ENCODE measurements at places on chromosomes 4 and X.

DNA sequence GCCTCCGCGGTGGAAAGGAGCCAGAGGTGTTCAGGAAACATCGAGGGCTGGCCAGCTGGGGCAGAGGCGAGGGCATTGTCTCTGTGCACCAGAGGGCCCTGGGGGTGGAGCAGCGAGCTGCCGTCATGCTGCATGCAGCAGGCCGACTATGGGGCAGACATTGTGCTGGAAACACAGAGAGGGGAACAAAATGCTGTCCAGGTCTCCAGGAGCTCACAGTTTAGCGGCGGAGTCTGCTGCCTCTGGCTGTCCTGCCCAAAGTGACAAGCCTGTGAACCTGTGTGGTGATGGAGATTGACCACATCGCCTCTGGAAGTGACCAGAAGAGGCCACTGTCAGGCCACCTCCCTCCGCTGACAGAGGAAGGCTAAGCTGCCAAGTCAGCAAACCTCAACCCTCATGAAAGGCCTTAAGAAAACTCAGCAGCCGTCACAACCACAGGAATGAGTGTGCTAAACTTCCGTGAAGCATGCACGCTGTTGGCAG, 20.1 kb upstream of the SASH3 start:
- DNase-seq = no peak

- no peak for DNase-seq
These were observed 28.4 kb upstream of the FBXW7 start for GRCh38 chr4:152564336-152564735.

DNA sequence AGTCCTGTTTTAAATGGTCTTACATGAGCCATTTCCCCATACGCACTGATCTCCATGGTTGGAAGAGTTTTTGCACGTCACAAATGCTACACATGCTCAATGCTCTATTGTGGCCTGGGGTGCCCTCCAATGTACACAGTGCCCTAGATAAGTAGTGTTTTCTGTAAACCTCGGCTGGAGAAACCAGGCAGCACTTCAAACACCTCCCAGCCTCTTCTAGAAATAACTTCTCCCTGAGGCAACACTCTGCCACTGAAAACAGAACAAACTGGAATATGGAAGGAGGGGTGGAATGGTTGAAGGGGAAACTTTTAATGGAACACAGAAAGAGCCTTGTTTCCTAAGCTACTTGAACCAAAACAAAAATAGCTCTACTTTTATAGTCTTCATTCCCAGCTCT, 123.9 kb upstream of the CBR4 start:
- no peak for DNase-seq

DNA sequence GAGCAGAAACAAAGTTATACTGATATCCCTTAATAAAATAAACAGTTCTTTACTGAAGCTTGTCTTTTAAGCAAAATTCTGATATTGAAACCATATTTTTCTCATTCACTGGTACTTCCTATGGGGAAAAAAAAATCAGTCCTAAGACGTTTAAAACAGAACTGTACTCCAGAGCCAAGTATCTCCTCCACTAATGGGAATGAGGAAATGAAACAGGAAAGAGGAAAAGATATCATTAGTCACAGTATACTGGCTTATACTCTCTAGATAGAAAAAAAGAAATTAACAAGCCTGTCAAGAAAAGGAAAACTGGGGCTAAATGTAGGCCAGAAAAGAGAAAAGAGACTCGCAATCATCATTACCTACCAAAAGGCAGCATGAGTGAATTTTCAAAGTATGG, 252.7 kb downstream of the CENPC start:
- no peak for DNase-seq

- DNase-seq = no peak
These were observed 1.5 kb downstream of the GRID2 start for GRCh38 chr4:92305148-92305877.

- DNase-seq = no peak
These were observed 327.2 kb upstream of the CNKSR2 start for GRCh38 chrX:21047034-21047455.

DNA sequence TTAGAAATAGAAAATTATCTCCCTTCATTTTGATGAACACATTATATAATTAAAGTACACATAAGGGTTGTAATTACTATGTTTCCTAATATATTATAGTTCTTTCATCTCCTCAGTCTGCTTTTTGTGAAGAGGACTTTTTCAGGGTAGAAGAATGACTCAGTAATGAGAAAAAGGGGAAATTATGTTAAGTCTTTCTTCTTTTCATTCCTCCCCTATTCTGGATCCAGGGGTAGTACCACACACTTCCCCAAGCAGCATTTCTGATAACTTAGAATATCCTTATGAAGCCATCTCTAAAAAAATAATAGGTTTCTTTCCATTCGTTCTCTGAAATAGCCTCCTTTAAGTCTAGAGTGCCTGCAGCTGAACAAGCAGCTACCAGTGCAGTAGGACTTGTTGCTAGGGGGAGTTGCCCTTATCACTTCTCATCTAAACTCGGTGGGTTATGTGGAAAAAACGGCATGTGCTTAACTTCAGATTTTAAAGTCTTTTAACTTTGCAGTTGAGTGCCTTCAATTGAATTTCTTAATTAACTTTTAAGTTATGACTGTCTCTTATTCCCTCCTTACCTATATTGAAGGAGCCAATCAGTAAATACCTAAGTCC, 184.8 kb downstream of the ARHGAP24 start:
- no peak for DNase-seq

- no peak for DNase-seq
These were observed 50.3 kb downstream of the FTHL17 start for GRCh38 chrX:31021537-31021936.

DNA sequence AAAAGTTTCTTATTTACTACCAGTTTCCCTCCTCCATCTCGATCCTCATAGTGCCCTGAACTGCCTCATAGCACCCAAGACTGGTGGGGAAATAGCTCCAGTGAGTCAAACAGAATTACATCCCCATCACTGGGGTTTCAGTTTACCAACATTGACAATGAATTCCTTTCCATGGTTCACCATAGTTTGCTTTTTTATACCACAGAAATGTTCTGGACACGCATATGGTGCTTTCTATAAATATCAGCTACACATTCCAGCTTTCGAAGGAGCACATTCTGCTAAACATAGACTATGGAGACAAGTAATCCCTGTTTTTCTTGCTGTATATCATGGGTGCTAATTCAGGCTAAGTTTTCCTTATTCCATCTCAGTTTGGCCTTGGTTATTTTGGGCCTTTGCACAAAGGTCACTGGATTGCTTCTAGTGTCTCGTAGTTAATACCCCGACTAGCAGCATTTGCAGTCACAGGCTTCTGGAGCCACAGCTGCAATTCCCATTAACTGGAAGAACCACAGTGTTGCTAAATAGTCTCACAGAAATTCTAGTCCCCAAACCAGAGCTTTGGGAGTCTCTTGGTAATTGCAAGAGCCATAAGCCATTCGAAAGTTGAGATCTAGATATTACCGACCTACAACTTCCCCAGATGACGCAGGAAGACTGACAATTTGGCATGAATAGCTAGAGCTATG, 53.4 kb upstream of the TRPC3 start:
- no peak for DNase-seq

GRCh38 chr4:75907966-75908365, 5.7 kb upstream of the PPEF2 start:
- no peak for DNase-seq

DNA sequence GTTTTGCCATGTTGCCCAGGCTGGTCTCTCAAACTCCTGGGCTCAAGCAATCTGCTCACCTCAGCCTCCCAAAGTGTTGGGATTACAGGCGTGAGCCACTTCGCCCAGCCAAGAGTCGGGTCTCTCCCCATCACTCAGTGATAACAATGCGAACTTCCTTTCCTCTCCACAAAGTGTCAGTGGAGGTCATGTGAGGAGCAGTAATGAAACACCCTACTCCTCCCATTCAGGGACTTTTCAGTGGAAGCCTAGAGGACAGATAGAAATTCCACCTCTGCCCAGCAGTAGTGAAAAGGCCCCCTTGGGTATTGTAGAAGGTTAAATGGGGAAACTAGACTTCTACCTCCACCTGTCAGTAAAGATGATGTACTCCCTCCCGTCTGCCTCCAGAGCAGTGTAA, 141.9 kb upstream of the STK26 start:
- DNase-seq = no peak

- DNase-seq = no peak
These were observed 2210.5 kb downstream of the PCDH7 start for GRCh38 chr4:32930700-32931099.

- DNase-seq = no peak
These were observed 3.4 kb upstream of the GK start for GRCh38 chrX:30649859-30650258.

DNA sequence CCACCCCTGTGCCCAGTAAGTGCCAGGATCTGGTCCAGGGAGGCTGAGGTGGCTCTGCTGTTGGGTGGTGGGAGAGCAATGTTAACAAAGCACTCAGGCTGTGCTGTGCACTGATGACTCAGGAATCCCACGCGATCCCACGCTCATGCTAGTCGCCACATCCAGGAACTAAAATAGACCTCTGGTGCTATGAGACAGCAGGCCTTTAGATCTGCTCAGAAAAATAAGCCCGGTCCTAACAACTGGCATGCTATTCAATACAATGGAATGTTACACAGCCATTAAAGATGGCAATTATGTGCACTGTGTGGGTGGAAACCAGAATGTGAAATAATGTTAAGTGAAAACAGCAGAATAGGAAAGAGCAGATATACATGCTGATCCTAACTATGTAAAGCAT, 26.0 kb downstream of the ARL13A start:
- DNase-seq = peak; percentile 50

- no peak for DNase-seq
These were observed 1.5 kb upstream of the NR3C2 start for GRCh38 chr4:148443512-148444295.

DNA sequence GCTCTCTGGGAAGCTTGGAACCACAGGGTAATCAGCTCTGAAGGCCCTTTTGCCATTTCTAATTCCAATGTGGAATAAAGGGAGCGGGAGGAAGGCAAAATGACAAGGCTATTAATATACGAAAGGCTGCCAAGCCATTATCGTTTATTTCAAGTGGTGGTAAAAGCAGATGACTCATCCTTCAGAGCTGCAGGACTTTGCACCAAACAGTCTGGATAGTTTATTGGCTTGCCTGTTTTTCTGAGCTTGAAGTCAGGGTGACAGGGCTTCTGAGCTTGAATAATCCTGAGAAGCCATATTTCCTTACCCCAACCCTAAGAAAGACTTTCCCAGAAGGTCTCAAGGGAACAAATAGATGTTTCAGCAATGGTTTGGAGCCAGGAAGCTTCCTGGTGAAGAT, 7.7 kb upstream of the GABRE start:
- DNase-seq = peak; percentile 36

GRCh38 chrX:67613996-67614395, 70.2 kb downstream of the AR start:
- DNase-seq = no peak

DNA sequence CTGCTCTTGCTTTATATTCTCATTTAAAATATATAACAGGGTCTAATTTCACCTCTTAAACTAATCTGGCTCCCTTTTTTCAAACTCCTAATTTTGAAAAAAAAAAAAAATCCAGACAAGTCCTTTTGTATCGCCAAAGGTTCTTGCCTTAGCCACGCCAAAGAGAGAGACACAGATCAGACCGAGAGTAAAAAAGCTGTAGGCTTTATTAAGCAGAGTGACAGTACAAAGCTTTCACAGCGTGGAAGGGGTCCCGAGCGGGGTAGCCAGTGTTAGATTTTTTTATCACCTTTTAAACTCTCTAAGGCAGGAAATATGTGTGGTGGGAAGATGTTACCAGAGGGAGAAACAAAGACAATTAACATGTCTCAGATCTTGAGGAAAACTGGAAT, 54.1 kb downstream of the PAGE2 start:
- DNase-seq = no peak

DNA sequence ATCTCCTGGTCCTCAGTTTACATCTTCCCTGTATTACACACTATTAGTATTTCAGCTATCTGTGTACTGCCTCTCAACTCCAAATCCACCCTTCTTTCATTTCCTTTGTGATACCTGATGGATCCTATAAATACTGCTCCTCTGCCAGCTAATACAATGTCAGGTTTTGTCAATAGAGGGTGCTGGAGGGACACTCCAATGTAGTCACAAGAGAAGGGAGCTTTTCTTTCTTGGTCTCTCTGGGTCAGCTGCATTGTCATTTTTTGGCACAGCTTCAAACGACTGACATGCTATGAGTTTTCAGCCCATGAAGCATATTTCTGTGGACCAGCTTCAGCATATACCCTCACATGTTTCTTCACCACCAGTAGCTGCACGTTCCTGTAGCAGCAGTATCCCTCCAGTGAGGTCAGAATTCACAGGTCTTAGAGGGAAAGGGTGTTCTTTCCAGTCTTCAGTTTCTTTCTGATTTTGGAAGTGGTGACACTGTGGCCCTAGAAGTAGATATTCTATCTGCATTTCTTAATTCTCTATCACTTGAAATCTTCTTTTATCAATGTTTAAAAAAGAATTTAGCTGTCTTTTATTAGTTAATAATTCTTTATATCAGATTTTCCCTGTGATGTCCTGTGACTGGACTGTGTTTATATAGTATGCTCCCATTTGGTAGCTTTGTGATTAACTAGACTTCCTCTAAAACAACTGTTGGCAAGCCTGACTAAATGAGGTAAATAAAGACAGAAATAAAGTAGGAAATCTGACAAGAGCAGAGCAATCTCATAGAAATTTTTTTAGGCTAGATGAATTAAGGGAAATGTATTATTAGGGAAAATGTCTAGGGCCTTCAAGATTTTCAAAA, 60.6 kb downstream of the GABRA2 start:
- peak; percentile 14 for DNase-seq

GRCh38 chrX:40736170-40736505, 796 bp upstream of the MED14 start:
- no peak for DNase-seq

- no peak for DNase-seq
These were observed 1.3 kb downstream of the NKAP start for GRCh38 chrX:119942173-119942819.

DNA sequence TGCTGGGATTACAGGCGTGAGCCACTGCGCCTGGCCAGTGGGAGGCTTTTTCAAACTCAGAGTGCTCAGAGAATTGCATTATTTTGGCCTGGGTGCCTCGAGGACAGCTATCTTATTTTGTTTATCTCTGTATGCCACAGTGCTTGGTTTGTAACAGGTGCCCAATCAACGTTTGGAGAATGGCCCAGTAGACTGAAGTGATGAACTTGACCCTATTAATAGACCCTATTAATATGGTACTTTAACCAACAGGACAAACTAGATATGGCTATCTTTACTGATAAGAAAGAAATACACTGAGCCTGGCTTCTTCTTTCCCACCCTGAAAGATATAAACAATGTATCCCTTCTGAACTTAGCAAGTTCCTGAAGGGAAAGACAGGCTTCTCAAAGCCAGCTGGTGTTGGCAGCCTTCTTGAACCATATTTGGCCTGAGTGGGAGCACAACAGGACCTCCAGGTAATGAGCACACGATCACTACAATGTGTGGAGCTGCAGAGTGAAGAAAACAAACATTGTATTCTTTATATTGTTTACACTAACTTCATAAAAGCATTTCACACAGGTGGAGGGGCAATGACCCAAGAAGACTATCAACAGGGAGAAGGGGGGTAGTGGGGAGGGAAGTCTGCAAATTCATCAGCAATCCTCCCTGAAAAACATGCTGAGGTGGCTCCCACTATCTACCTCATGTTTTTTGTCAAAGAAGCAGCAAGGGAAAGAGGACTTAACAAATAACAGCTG, 41.7 kb downstream of the PRPS1 start:
- no peak for DNase-seq

Measured in RWPE1 (cell line).